ENCODE measurements at places on chromosomes 7 and 10.

DNA sequence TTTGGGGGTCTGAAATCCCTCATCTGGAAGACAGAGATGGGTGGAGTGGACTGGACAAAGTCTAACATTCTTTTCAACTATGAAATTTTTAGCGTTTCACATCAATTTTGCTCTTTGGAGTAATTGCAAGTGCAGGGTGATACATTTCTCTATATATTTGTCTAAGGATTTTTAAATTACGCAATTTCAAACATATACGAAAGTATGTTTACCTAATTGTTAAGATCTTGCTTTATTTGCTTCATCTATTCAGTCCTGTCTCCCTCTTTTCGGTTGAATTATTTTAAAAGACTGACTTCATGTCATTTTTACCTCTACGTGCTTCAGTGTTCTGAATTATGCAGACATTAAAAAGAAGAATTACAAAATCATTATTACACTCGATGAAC, 101.9 kb upstream of the CREB5 start:
- no peak for DNase-seq

DNA sequence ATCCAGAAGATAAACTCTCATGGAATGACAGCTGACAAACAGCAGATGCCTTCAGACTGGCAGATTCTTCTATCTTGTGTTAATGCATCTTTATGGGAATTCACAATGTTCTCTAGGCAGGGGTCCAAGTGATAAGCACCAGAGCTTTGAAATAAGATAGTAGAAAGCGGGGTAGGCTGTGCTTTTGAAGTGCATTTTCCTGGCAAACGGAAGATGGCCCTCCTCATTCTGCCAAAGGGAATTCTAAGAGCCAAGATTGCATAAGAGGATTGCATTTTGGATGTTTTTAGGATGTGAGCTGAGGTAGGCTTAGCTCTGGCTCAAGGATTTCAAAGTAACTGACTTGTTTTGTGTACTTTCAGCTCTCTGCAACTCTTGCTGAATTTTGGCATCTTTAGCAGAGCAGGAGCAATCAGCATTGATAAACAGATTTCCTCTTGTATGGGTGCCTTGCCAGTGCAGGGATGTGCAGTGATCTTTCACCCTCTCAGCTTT, 298.5 kb upstream of the KLF6 start:
- peak; percentile 67 for DNase-seq

GRCh38 chr10:124878457-124878739, 63.5 kb upstream of the ZRANB1 start:
- DNase-seq = no peak

DNA sequence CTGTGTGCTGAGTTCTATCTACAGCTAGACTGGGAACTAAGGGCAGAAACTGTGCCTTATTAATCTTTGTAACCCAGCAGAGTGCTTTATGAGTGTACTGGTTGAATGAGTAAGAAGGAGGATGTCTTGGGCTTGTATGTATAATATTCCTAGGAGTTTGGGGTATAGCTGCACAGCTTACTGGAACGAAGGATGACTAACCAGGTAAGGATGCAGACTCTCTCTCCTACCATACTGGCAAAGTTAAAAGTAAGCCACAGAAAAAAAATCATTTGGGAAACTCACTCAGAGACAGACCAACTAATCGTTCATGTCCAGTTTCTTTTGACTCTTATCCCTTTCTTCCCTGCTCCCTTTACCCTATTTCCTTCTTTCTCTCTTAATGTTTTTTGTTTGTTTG, 1.4 kb upstream of the DHTKD1 start:
- DNase-seq = no peak

DNA sequence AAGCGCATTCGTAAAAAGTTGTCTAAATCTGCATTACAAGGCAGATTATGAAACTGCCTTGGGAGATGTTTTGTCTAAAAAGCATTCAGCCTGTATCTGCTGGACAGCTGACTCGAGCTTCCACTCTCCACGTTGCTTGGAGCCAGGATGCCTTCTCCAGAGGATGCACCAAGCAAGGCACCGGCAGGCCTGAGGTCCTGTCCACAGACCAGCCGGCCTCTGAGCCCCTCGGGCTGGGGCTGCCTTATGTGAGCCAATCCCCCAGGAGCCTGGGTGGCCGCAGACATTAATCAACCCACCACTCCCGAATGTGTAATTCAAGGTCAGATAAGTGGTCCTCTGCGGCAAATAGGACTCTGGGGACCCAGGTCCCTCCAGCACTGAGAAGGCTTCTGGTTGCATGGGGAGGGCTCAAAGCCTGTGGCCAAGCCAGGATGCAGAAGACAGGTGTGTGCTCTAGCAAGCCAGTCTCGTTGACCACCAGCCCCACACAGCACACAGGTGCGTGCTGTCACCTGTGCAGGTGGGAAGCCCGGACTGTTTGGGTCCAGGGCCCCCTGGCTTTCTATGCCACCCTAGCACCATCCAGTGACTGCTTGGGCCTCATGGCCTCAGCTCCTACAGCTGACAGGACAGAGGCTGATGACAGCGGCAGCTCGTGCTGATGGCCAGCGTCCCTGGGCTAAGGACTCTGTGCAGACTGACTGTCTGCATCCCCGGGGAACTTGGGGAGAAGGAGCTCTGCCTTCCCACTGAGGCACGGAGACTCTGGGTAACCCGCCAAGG, 4.8 kb upstream of the RET start:
- no peak for DNase-seq

- DNase-seq = peak; percentile 59
Observed at GRCh38 chr7:146116521-146117222, at the start of gene CNTNAP2. Gene CNTNAP2, plus strand, starts transcription at chr7:146116801. Its CDS starts 76 bp downstream, at chr7:146116877.

DNA sequence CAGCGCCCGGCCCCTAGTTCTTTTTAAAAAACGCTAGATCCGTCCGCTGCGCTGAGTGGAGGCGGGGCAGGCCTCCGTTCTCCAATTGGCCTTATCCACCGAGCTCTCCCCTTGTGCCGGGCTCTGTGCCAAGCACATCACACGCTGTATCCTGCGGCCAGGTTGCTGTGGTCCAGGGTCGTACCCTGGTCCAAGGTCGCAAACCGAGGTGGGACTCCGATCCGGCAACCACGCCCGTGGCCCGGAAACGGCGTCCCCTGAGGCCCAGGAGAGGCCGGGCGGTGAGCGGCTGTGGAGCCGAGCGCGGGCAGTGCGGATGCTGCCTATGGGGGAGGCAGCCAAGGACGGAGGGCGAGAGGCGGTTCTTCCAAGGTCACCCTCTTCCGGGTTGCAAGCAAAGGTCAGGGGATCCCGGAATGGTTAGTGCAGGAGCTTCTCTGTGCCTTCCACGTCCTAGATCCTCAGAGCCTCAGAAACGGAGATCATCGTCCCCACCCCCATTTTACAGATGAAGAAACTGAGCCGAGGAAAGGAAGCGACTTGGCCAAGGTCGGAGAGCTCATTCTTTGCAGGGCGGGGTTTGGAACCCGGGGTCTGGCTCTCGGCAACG, 72.4 kb upstream of the LRRC4 start:
- DNase-seq = peak; percentile 59

DNA sequence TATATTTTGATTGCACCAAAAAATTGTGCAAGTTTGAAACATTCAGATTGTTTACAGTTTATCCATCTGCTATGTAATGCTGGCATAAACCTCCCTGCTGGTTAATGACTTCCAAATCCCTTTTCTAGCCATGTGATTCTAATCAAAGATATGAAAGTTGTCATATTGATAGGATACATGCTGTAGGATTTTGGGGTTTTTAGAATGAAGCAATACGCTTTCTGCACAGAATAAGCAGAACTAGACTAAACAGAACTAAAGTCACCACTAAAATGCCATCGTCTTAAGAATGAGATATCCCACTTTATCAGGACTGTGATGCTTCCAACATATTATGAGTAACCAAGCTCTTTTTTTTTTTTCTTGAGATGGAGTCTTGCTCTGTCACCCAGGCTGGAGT, 856 bp downstream of the SSMEM1 start:
- no peak for DNase-seq

GRCh38 chr10:62083412-62084267, 182.1 kb downstream of the ARID5B start:
- peak; percentile 80 for DNase-seq

GRCh38 chr7:381211-382042, 91.5 kb downstream of the FOXL3 start:
- DNase-seq = peak; percentile 15

DNA sequence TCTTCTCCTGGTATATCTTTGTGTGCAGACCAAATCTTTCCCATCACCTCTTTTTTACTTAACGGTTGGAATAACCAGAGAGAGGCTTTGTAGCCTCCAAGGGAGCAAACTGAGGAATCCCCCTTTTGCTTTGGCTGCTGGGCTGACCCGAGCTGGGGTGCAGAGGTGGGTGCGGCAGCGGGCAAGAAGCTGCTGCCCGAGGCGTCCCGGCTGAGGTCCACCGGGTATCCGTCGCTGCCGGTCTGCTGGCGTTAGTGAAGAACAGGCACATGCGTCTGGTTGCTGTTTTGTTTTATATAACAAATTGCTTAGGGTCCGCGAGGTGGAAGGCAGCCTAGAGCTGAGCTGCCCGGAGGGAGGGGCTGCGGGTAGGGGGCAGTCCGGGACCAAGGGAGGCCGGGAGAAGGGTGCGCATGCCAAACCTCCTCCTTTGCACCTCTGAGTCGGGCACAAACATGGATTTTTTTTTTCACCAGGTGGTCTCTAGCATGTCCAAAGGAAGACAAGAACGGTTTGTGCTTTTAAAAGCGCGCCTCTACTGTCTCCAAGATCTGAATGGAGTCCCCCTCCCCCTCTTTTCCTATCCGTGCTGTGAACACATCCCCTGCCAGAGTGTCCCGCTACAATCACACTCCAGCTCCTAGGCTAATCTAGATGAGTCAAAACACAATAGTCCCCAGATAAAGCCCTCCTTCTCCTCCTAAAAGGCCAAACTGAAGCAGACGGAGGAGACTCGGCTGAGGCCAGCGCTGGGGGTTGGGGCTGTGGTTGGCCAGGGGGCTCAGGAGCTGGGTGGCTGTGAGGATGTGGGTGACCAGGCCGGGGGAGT, 6.8 kb upstream of the GATA3 start:
- no peak for DNase-seq

DNA sequence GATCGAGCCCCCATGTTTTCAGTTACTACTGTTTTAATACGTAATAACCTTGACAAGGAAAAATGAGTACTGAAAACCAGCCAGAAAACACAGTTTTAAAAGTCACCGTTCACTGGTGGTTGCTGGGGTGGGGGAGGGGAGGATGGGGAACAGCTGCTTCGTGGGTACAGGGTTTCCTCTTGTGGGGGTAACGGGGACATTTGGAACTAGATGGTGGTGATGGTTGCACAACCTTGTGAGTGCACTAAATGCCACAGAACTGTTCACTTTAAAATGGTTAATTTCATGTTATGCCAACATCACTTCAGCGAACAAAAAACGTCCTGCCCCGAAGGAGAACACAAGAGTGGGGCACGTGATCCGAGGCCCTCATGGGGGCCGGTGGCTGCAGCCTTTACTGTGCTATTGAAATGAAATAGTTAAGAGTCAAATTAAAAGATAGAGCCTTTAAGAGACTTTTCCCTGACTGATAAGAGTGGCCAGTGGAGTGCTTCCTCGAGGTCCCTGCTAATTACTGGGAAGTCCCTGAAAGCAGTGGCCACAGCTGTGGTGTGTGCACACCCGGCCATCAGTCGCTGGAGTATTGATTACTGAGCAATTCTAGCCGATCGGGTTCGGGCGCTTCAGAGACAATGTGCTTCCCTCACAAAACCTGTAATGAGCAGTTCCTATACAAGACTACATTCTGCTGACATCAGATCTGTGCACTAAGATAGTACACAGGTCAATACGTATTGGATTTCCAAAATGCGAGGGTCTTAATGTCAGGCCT, 80.3 kb downstream of the EBF3 start:
- no peak for DNase-seq

GRCh38 chr10:52615756-52616394, 156.7 kb downstream of the MBL2 start:
- DNase-seq = no peak

- no peak for DNase-seq
Observed at GRCh38 chr10:70272925-70273316, 10.9 kb downstream of the NPFFR1 start.

- DNase-seq = no peak
Observed at GRCh38 chr10:14757394-14757793, 17.3 kb downstream of the FAM107B start.

GRCh38 chr7:7921830-7922229, 46.8 kb upstream of the GLCCI1 start:
- DNase-seq = no peak

GRCh38 chr7:44102846-44103565, 1.1 kb upstream of the AEBP1 start:
- DNase-seq = no peak

GRCh38 chr10:131645756-131646155, 255.1 kb upstream of the PPP2R2D start:
- DNase-seq = no peak

GRCh38 chr10:27383595-27384542, 120.2 kb upstream of the RAB18 start:
- no peak for DNase-seq
